ENCODE measurements at places on chromosomes 6 and 20.

GRCh38 chr6:1527073-1527457 lies 82.7 kb upstream of the FOXC1 start:
- DNase-seq = no peak

- DNase-seq = no peak
These were observed 163.1 kb downstream of the TTLL2 start for GRCh38 chr6:167487749-167488664.

GRCh38 chr6:28903686-28904085 lies 20.1 kb downstream of the TRIM27 start:
- no peak for DNase-seq

GRCh38 chr6:37913210-37913609 lies 93.7 kb downstream of the ZFAND3 start:
- DNase-seq = no peak

GRCh38 chr6:20893412-20893811 lies 359.2 kb downstream of the CDKAL1 start:
- no peak for DNase-seq

- no peak for DNase-seq
These were observed 85.7 kb upstream of the NEDD9 start for GRCh38 chr6:11317885-11318771.

DNA sequence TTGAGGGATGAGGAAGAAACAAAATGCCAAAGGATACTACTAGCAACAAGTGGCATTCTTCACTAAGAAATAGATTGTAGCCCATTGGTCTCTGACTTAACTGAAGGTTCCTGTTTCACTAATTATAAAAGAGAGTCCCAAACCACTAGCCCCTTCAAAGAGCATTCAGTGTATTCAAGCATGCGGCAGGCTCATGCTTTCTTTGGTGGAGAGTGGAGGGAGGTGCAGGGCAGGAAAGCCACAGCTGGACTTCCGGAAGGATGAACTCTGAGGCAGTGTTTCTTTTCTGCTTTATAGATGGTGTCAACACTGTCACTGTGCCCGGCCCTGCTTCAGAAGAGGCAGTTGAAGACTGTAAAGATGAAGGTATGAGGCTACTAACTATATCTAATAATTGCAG lies 636.1 kb downstream of the KIF16B start:
- no peak for DNase-seq

GRCh38 chr6:28648035-28648877 lies 122.6 kb downstream of the GPX5 start:
- no peak for DNase-seq

- no peak for DNase-seq
These were observed 734 bp downstream of the TPBG start for GRCh38 chr6:82364087-82365015.

GRCh38 chr20:52751571-52751970 lies 220.6 kb upstream of the TSHZ2 start:
- DNase-seq = no peak

DNA sequence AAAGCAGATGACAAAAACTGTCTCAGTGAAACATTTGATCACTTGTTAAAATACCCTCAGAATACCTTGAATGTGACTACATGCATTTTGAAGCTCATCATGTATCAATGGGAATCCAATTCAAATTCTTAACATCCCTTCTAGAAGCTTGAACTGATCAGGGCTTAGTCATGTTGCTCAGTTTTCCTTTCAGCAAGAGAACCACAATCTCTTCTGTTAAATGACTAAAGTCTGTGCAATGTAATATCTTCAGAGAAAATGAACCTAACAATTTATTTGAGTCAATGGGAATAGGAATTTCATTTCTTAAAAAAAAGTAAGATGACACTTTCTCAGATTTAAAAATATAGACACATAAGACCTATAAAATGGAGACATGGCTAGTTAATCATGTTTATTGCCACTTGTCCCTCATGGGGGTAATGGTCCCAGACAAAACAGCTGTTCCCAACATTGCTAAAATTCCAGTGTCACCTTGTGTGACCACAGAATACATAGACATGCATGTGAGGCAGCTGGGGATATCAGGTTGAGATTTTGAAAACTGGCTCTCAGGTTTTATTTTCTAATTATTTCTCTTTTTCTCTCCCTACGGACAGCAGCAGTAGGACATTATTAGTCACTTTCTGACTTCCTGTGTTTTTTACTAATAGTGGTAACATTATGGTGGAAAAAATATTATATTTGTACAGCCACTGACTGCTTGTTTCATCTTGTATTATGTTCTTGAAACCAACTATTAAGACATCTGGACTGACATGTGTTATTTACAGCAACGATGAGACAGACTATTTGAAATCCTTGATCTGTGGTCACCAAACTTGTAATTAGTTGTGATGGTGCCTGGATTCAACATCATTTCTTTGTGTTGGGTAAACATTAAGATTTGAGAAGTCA lies 192.5 kb downstream of the COL9A1 start:
- no peak for DNase-seq

DNA sequence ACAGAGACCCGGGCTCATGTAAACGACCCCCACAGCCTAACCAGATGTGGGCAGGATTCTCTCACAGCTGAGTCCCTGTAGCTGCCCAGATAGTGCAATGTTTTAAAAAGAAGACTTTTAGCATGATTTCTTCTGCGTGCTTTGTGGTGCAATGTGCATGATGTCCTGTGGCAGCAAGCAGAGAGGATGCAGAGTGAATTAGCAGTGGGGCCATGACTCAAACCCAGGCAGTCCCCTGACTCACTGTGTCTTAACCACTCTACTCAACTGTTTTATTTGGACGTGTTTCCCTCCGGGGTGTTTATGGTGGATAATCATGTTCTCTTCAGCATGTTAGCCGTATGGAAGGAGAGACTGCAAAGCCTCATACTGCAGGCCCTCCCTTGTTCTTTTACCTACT lies 247.9 kb downstream of the SLC24A3 start:
- DNase-seq = no peak

DNA sequence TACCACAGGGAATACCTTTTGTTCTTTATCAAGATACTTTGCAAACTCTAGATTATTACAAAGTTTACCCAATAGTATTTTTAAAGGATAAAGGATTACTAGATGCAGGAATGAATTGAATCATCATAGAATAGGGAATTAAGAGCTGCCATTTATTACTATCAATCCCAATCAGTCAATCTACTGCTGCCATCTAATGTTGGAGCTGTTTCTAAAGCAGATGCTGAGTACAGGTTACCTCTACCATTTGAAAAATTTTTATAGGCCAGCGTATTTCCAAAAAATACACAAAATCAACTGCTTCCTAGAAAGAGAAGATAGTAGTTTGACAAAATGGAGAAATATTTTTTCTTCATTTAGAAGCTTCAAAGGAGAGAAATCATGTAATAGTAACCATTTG lies 520.4 kb downstream of the ADGRB3 start:
- no peak for DNase-seq

Measured in cortex of kidney (tissue), 1 donor.